ENCODE measurements at places on chromosomes 11 and 22.

- DNase-seq, result no peak
Observed at GRCh38 chr11:24781288-24781687, 284.4 kb downstream of the LUZP2 start.

DNA sequence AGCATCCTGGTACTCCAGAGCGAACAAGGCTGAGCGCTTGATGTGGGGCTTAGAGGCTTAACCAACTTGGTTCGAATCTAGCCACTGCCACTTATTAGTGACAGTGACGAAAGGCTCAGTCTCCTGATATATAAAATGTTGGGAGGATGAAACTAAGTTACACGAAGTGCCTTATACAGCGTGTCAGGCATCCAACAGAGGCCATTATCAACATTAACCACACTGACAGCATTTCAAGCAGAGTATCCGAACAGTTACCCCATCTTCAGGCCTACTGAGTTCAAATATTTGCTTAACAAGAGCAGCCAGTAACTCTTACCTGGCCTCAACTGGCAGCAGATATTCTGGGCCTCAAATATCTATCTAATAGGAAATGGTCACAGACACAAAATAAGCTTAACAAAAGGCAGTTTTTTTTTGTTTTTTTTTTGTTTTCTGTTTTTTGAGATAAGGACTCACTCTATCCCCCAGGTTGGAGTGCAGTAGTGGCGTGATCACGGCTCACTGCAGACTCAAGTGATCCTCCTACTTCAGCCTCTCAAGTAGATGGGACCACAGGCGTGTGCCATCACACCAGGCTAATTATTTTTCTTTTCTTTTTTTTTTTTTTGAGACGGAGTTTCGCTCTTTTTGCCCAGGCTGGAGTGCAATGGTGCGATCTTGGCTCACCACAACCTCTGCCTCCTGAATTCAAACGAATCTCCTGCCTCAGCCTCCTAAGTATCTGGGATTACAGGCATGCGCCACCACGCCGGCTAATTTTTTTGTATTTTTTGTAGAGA lies 2.9 kb downstream of the SERPIND1 start:
- no peak for DNase-seq

GRCh38 chr11:79045018-79045799 lies 395.6 kb downstream of the TENM4 start:
- DNase-seq, result no peak

DNA sequence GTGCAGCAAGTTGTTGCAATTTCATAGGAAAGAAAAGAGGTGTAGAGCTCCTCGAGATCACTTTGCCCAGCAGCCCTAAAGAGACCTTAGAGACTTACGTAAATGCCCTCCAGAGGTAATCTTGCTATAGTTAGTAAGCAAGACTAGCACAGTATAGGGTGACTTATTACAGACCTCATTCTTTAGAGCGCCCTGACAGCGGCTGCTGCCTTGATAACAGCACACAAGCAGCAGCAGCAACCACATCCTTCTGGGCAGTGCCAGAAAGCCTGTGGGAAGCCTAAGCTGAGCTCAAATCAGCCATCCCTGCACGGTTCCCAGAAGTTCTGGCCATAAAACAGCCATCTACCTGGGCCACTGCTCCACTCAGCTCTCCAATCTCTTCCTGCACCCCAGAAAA lies 22.6 kb upstream of the OR56B1 start:
- no peak for DNase-seq

- peak; percentile 70 for DNase-seq
Observed at GRCh38 chr11:56624661-56625110, 10.0 kb upstream of the OR5M1 start.

GRCh38 chr11:72740060-72740424 lies 12.2 kb downstream of the ARAP1 start:
- no peak for DNase-seq

DNA sequence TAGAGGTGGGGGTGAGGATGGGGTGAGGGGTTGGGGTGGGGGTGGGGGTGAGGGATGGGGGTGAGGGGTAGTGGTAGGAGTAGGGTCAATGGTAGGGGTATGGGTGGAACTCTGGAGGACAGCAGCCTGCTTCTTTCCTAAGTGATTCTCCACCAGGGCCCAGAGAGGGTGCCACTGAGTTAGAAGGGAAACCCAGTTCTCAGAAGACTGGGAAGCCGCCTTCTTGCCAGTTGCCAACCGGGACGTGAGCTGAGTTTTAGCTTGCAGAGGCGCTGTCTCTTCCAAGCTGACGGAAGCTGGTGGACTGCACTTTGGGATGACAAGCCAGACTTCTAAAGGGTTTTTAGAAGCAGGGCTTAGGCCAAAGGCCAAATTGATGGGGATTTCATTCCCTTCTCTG lies 104.4 kb downstream of the NAT10 start:
- no peak for DNase-seq

DNA sequence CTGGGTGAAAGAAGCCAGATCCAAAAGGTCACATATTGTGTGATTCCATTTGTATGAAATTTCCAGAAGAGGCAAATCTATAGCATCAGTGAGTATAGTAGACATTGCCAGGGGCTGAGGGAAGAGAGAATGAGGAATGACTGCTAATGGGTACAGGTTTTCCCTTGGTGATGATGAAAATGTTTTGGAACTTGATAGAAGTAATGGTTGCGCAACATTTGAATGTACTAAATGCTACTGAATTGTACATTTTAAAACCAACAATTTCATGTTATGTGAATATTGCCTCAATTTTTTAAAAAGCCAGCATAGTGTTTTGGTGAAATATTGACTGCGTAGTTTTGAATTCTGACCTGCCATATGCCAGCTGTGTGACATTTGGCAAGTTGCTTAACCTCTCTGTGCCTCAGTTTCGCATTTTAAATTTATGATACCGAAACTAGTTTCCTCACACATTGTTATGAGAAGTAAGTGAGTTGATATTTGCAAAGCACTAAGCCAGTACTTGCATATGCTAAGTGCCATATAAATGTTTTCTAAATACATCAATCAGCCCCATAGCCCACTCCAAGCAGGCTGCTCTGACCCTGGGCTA lies 75.4 kb upstream of the TMEM45B start:
- no peak for DNase-seq

GRCh38 chr11:46977038-46977813 lies 40.7 kb downstream of the CSTPP1 start:
- no peak for DNase-seq

GRCh38 chr22:25202290-25202921 lies 2.7 kb downstream of the CRYBB3 start:
- peak; percentile 39 for DNase-seq

DNA sequence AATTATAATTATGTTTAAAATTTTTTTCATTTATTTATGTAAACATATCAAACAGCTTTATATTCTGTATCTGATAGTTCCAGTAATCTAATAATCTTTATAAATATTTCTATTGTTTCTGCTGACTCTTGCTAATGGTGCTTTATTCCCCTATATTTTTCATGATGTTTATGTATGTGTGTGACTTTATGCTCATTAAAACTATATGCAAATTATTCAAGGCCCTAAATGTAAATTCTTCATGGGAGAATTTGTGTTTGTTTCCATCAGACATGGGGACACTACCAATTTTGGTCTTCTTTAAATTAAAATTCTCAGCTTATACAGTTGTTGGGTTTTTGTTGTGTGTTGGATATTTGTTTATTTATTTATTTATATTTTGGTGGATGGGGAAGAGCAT lies 13.7 kb upstream of the ALKBH3 start:
- no peak for DNase-seq

DNA sequence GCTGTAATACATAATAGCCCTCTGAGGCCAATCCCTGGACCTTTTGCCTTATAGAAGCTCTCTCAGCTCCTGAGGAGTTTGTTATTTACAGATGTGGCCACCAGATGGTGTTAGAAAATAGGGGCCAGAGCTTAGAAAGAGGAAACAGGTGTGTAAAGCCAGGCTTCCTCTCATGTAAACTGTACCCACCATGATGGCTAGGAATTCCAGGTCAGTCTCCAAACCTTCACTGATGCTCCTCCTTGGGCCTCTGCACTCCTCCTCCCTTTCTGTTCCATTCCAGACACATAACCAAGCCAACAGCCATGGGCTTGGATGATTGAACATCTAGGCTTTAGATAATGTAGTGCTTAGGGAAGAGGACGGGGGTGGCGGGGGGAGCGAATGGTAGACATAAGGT lies 39.7 kb downstream of the USP35 start:
- DNase-seq, result peak; percentile 50

DNA sequence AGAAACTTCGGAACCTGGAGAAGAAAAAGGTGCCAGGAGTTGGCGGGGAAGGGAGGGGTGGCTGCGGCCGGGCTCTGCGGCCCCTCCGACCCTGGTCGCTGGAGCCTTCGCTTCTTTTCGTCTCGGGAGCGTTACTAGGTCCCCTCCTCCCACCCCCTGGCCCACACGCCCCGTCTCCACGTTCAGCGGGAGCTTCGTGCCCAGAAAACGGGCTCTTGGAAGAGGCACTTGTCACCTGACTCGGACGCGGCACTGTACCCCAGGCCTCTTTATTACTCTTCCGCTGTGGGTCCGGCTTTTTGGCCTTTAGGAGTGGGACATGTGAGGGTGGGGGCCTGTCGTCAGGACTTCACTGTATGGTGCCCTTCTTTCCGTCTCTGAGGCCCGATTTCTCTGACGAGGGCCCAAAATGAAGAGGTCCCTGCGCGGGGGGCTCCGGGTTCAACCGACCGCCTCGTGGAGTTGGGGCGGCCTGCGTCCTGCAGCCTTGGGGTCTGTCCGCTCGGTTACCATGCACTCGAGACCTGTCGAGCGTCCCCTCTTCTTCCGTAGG lies 1.2 kb downstream of the CAPRIN1 start:
- DNase-seq, result no peak

GRCh38 chr11:93031386-93031785 lies 61.9 kb downstream of the MTNR1B start:
- no peak for DNase-seq

DNA sequence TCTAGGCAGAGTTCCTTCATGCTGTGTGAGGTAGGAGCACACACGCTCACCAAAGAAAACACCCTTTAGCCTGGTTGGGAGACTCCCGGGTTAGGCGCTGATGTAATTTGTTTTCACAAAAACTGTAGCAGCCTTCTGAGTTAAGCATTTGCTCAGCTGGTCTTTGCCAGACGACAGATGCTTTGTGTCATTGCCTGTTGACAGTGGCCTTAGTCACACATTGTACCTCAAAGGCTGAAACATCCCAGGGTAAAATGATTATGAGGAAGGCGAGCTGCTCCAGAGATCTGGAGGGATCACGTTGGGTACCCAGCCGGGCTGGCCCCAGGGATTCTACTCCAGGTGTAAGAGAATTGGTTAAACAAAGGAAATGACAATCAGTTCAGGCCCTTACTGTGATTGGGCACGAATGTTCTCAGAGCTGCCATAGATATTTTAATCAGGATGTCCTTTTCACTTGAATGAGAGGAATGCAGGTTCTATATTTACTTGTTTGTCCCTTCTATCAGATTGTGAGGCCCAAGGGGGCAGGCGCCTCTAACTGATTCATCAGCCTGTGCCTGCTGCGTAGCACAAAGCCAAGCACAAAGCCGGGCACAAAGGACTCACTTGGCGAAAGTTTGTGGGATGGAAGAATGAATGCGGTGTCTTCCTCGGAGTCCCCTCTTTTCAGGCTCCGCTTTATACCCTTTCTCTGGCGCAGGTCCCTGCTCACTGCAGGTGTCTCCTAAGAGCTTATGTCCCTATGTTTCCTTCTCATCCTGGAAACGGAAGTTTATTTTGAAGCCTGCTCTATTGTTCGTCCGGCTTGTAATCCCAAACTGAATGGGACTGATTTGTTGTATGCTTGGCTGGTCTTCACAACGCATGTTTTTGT lies 47.1 kb downstream of the ADM start:
- DNase-seq, result peak; percentile 78

DNA sequence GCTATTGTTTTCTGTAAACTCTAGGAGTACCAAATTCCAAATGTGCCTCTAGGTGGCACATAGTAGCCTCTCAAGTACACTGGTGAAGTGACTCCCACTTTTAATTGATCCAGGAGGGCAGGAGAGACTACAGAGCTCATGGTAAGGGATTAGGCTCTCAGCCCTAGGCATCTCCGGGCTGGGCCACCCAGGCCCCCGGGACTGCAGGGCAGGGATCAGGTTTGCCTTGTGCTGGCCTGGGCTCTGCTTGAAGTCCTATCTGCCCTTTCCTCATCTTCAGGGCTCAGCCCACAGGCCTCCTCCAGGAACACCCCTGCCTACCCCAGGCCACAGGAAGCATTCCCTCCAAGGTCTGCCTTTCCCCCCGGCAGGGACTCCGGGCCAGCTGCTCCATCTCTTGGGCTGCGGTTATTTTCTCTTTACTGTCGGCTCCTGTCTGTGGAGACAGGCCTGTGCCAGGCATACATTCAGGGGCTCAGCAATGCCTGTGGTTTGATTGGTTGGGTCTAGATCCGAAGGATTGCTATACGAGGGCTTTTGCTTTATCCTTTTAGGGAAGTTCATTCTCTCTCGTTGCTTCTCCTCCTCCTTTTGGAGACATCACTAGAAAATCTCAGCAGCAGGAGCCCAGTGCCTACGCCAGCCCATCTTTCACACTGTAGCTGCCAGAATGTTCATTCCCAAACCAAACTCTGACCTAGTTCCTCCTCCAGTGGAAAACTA lies 32.8 kb downstream of the PARVA start:
- peak; percentile 62 for DNase-seq

DNA sequence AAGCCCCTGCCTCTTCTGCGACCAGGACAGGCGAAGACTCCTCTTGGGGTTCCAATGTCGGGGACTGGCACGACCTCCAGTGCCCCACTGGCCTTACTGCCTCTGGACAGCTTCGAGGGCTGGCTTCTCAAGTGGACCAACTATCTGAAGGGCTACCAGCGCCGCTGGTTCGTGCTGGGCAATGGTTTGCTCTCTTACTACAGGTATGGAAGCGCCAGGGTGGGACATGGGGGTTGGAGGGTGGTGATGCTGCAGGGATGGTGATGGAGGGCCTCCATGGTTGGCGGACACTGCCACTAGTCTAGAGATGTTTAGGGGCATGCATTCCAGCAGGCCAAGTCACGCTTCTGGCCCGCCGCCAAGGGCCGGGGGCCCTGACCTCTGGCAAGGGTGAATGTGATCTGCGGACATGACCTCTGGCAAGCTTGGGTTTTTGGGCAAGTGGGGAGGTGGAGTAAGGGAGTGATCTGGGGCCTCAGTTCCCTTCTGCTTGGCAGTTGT lies 727 bp downstream of the OSBP2 start:
- DNase-seq, result no peak

DNA sequence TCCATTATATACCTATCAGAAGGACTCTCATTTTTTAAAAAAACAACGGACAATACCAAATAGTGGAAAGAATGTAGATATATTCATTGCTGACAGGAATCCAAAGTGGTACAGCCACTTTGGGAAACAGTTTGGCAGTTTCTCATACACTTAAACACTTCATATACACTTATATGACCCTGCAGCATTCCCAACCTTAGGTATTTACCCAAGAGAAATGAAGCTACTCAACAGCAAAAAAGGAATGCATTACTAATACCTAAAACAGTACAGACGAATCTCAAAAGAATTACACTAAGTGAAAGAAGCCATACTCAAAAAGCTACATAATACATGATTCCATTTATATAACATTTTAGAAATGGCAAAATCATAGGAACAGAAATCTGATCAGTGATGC lies 51.5 kb downstream of the RBFOX2 start:
- peak; percentile 64 for DNase-seq

GRCh38 chr11:130476922-130477491 lies 28.6 kb downstream of the ADAMTS15 start:
- DNase-seq, result no peak
